GM03348 (cell line): ENCODE measurements at places on chromosomes 4 and X.
A peak's percentile ranks its signal among the peaks of the same experiment; 100 is the strongest.

GRCh38 chrX:95911062-95911461 is 773.6 kb upstream of the DIAPH2 start:
- no peak for DNase-seq

GRCh38 chrX:30283456-30284200 is 25.6 kb downstream of the NR0B1 start:
- DNase-seq = peak; percentile 44

DNA sequence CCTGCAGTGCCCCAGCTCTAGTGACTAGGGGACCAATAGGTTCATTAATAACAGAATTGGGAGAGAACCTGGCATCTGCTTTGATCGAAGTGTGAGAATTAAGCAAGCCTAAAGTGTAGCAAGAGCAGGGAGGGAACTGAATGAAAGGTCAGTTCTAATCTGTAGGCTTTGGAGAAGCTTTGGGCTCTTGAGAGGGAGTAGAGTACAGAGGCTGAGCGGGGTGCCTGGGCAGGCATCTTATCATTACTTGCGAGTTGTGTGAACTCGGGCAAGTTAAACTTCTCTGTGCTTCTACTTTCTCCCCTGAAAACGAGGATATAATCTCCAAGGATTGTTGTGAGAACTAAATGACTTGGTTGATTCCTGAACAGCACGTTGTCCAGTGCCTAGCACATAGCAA is 906 bp upstream of the PARM1 start:
- no peak for DNase-seq

DNA sequence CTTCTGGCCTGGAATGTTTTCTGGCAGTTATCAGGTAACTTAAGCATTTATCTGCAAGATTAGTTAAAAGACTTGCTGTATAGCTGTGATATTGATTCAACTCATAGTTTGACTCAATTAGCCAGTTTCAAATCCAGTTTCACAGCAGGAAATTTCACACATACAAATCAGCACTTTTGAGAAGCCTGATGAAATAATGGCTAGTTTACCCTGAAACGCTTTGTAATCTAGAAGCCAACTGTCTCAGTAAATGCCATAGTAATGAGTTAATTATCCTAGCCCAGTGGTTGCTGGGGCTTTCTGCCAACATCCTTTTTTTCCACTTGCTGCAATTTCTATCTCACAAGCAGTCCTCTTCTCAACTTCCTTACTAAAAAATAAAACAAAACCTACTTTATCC is 53.1 kb downstream of the ARHGEF38 start:
- peak; percentile 43 for DNase-seq

- DNase-seq = no peak
These were observed 3.5 kb upstream of the RNF212 start for GRCh38 chr4:1116838-1117237.

- no peak for DNase-seq
These were observed 122.3 kb downstream of the TEX13A start for GRCh38 chrX:105098201-105098600.

DNA sequence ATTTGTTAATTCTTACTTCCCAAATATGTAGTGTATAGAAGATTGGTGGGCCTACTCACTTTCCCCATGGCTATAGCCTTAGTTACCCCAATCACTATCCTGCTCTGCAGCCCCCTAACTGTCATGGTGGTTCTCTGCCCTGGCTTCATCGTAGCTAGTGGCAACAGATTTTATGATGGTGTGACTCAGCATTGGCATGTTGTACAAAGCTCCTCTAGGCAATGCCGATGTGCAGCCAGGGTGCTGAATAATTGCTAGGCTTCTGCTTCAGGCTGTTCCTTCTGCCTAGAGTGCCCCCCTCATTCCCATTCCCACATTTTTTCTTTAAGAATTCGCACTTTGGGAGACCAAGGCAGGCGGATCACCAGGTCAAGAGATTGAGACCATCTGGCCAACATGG is 35.2 kb downstream of the AFF2 start:
- DNase-seq = peak; percentile 11

- no peak for DNase-seq
These were observed 427.7 kb upstream of the MAGEB2 start for GRCh38 chrX:29787656-29788055.

DNA sequence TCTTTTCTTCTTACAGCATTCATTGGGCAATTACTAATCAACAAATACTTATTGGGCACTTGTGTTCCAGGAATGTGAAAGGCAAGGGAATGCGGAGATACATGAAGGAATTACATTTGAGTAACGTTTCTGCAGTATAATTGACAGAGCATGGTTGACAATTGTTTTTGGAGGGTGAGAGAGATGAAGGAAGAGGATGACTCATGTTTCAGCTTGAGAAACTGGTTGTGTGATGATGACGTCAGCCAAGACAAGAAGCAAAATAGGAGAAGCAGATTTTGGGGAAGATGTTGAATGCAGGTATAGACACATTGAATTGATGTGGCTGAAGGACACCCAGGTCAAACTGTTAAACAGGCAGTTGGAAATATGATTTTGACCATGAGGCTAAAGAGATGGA is 8.0 kb upstream of the CPEB2 start:
- no peak for DNase-seq

GRCh38 chrX:68599256-68600152 is 48.0 kb upstream of the STARD8 start:
- peak; percentile 4 for DNase-seq

GRCh38 chr4:73197220-73197619 is 61.4 kb downstream of the ANKRD17 start:
- DNase-seq = peak; percentile 9

DNA sequence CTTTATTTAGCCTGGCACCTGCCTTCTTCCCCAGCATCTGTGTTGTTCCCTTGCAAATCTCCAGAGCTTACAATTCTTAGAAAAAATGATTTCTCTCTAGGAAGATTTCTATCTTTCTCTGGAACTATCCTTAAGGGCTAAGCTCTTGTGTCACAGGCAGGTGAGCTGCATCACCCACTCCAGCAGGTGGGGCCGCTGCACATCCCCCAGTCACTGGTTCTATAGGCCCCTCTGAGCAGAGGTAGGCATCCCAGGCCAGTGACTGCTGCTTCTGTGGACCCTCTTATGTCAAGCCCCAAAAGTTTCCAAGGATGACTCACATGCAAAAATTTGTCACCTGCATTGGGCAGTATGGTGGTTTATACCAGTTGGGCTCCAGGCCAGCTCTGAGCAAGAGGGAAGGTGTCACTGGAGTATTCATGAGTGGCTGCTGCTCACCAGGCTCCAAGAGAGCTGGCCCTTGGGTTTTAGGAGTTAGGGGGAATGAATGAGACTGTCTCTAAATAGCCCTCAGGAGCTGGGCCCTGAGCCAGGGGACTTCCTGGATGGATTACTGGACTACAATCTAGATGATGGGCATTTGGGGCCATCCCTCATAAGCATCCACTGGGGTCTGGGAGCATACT is 208.1 kb upstream of the EOLA2 start:
- DNase-seq = no peak

GRCh38 chr4:77652237-77652897 is 46.7 kb downstream of the CXCL13 start:
- no peak for DNase-seq

DNA sequence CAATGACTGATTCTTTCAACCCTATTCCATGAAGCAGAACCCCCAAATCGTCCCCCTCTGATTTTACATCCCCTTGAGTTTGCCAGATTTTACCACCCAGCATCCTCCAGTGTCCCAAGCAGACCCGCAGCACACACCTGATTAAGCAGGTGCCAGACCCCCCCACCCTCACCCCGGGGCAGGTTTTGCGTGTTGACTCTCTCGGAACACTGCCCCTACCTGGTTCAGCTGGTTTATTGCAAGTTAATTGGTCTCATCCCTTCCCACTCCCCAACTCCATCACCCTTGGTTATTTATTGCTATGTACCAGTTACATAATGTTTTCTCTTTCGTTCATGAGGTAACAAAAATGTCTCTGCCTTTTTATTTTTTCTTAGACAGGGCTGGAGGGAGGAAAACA is 258.4 kb downstream of the BCOR start:
- no peak for DNase-seq

DNA sequence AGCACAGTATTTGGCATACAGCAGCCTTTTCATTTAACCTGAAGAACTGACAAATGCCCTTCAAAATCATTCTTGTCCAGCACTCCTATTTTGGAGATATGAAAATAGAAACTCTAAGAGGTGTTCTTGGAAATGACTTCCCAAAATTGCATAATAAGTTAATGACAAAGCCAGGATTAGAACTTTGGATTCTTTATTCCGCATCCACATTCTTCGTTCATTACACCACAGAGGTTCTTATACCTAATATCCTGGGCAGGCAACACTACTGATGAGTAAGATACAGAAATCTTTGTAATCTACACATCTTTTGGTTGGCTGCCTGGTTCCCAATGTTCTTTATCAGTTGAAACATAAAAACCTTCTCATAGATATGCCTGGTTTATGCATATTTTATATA is 5.9 kb downstream of the COL25A1 start:
- no peak for DNase-seq

GRCh38 chr4:78629991-78630541 is 78.5 kb downstream of the ANXA3 start:
- no peak for DNase-seq

- DNase-seq = peak; percentile 26
These were observed 150.9 kb upstream of the ANK2 start for GRCh38 chr4:112898357-112899141.

DNA sequence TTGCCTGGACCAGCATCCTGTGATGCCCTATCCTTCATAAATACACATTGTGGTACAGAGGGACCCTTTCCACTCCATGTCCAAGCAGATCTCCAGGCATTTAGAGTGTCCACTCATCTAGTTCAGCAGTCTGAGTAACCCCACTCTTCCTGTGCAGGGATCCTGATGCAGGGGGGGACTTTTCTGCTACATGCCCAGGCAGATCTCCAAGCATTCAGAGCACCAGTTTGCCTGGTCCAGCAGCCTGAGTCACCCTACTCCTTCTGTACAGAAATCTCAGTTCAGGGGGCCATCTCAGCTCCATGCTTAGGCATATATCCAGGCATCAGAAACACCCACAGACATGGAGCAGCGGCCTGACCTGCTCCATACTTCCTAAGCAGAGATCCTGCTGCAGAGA is 1089.8 kb downstream of the FAT4 start:
- DNase-seq = no peak

DNA sequence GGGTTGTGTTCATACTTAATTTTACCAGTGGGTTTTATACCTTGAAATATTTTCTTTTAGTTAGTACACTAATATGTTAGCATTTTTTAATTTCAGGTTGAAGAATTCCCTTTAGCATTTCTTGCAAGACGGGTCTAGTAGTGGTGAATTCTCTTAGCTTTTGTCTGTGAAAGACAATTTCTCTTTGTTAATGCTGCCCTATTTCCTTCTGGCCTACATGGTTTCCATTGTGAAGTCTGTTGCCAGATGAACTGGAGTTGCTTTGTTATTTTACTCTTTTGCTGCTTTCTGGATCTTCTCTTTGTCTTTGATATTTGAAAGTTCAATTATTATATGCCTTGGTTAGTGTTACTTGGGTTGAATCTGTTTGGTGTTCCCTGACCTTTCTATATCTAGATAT is 25.0 kb upstream of the MTHFD2L start:
- no peak for DNase-seq

DNA sequence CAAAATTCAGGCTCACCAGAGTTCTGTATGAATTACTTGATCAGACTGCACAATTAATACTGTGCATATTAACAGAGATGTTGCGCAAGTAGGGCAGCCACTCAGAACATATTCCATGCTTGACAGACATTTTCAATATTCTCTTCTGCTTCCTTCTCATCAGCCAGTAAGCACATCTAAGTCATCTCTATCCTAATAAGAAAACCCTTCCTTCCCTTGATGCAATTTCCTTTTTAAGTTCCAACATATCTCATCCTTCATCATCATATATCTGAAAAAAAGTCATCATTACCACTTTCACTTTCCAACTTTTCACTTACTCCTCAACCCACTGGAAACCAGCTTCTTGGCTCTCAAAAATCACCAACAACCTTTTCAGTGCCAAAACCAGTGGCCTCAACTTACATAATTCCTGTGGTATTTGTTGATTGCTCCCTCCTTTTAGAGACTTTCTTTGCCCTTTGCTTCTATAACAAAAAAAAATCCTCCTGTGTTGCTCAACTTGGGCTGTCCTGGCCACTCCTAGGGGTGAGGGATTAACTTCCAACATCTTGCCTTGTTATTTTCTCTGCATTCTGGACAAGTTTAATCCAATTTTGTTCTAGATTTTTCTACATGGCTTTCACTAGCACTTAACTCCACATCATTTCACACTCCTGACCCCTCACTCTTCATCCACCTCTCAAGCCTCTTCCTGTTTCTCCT is 14.1 kb downstream of the MBNL3 start:
- DNase-seq = peak; percentile 9

DNA sequence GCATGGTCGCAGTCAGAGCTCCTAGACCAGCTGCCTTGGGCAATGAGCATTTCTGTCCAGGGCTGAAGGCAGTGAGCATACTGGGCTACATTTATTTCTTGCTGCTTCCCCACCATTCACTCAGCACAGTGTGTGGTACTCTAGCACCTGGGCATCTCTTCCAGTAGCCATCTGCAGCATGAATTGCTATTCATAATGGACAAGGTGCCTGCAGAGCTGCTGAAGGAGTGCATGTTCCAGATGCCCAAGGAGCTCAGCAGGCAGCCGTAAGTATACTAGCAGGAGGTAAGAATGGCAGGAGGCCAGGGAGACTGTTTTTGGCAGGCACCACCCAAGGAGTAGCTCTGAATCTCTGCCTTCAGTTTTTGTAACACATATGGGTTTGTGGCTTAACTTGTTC is 110.4 kb upstream of the RXFP1 start:
- no peak for DNase-seq

DNA sequence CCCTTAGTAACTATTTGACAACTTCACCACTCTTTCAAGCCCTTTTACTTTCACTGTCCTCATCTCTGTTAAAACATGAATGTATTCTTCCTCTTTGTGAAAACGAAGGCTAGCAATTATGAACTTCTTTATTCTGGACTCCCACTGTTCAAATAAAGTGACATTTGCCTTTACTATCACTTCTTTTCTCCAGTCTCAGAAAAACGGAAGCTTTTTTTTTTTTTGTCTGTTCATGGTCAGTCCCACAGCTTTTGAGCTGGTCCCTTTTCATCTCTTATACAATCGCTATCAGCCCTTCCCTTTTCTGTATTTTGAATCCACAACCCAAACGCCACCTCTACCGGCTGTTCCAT is 327.7 kb downstream of the DKK2 start:
- DNase-seq = no peak

DNA sequence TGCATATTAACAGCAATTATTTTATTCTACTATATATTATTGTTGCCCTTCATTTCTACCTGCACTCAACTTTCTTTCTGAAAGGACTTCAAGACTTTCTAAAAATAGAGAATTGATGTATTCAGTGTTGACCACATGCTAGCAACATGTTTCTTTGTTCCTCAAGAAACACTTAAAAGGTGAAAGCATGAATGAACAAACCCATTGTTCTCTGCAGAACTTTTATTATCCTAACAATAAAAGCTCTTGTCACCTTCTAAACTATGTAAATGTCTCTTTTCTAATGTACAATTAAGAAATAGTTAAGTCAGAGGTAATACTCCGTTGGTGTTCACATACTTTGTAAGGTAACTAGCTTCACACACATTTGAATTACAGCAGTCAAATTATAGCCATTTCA is 638.7 kb downstream of the FSTL5 start:
- DNase-seq = no peak

- DNase-seq = peak; percentile 73
These were observed 167.5 kb upstream of the MAP3K15 start for GRCh38 chrX:19682712-19683331.
